ENCODE measurements at places on chromosomes 5 and 9.

DNA sequence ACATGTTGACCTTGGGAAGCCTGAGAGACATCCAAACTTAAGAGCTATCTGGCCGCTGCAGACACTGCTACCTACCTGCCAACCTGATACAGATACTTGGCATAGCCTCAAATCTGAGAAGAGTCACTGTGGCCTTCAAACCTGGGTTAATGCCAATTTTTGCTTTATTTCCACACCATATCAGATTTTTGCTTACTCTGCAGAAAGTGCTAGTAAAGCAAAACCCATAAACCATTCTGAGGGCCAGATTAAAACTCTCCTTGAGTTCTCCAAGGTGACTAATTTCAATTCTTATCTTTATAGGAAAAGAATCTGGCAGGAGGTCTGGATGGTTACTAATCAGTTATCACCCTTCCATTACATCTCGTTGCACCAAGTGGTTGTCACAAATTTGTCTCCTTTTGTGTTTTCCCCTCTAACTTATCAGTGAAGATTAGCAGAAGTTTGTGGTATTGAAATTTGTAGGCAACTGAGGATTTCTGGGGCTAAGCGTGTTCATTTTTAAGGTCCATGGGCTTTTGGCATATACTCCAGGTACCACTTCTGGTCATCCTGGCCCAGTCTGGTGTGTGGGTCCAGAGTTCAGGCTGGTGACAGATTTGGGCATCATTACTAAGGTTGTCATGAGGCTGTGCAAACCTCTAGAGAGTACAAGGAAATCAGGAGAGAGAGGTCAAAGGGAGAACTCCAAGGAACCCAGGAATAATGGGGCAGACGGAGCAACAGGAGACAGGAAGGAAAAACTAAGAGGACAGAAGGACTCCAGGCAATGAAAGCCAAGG, 177.9 kb downstream of the TSSK1B start:
- no peak for DNase-seq

DNA sequence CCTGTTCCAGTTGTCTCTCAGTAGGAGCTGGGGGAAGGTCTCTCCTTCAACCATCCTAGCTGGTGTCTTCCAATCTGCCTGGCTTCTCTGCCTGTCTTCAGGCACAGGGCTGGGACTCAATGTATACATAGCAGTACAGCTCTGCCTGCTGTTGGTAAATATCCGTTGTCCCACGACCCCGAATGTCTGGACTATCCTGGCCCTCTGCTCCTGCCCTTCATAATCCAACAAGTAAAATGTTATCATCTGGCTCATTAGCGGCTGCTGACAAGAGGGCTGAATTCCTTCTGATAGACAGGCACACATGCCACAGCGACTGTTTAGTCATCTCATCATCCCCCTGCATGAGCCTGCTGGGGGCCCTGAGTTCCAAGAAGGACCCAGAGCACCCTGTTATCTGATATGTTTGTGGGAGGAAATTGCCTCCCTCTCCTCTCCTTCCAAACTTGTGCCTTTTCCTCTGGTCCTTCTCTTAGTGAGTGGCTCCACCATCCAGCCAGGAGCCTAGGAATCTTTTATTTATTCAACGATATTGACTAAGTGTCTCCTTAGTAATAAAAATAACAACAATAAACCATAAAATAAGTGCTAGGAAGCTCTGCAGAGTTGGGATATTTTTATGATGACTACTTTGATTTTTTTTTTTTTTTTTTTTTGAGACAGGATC, 29.5 kb upstream of the TGFBR1 start:
- no peak for DNase-seq

- DNase-seq = no peak
These were observed 64.9 kb upstream of the ADAMTS19 start for GRCh38 chr5:129395247-129395646.

DNA sequence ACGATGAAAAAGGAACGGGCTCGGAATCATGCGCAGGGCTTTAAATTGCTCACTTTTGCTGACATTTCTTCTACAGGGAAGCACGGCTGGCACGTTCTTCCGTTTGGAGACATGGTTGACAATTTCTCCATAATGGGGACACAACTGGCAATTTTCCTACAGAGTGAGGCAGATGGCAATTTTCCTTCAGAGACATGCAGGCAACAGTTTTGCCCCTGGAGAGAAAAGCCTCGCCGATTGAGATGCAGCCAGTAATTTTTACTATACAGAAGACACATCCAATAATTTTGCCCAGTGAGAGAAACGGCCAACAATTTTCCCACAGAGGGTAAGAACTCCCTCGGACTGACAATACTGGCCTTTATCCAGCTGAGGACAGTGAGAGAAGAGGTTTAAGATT, 90.9 kb upstream of the GPR151 start:
- no peak for DNase-seq

- DNase-seq = no peak
These were observed 365.2 kb downstream of the SPATA31D1 start for GRCh38 chr9:82353631-82354278.

GRCh38 chr9:127983847-127984289, 3.1 kb upstream of the EEIG1 start:
- no peak for DNase-seq

- no peak for DNase-seq
These were observed 172.1 kb downstream of the NR3C1 start for GRCh38 chr5:143231416-143231815.

DNA sequence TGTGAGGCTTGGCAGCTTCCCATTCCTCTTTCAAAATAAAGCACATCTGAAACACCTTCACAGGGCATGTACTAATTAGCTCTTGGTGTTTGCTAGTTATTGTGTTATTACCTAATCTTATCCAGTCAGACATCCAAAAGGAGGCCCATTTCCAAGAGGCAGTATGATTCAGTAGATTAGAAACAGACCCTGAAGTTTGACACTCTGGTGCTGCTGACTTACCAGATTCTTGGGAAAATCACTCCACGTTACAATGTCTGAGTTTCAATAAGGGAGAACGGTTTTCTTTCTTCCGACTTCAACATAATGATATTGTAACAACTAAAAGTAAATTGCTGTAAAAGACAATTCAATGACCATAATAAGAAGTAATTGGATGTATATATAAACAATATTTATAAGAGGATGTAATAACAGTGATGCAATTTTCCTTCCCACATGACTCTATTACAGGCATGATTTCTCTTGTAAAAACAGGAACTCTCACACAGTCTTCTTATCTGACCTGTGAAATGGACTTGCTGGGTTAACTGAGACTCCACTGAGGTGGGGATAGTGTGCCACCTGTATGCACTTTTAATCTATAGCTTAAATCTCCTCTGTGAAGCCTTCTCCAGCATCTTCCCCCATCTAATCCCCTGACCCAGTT, 181.3 kb upstream of the ELL2 start:
- DNase-seq = no peak
